Mucosa of descending colon (tissue), 3 donors: ENCODE measurements at places on chromosomes 1 and 21. TPM values are rescaled to one million over a fixed set of nuclear protein-coding genes. Genes with fewer than 3 reads are reported as not detected.

OLIG2 gene
- not detected for total RNA-seq

SLC26A9 gene
- total RNA-seq = not detected

MMEL1 gene
- total RNA-seq = 9.4 TPM

TRAF3IP3 gene
- total RNA-seq = 4.7 TPM

CD160 gene
- total RNA-seq = 1.6 TPM

TRIM67 gene
- 0.05 TPM for total RNA-seq

CFAP74 gene
- 0.13 TPM for total RNA-seq

DIRAS3 gene
- total RNA-seq = 0.90 TPM
